HCT116 (cell line): ENCODE measurements at places on chromosomes 7 and 10. TPM values are rescaled to one million over a fixed set of nuclear protein-coding genes. Genes with fewer than 3 reads are reported as not detected.

Gene EEPD1
- total RNA-seq, result 4.2 TPM

Gene TAS2R41
- not detected for total RNA-seq

Gene ACTL6B
- total RNA-seq, result not detected

Gene C10orf95
- 2.1 TPM for total RNA-seq

Gene PCLO
- total RNA-seq, result 2.4 TPM

Gene ADAMTS14
- 13.2 TPM for total RNA-seq

Gene SLC26A3
- total RNA-seq, result 0.54 TPM

Gene AKR1C2
- 0.25 TPM for total RNA-seq

Gene FAM3C
- 322 TPM for total RNA-seq

Gene PTPN20
- total RNA-seq, result not detected

Gene JCAD
- 17.5 TPM for total RNA-seq

Gene KNDC1
- 3.6 TPM for total RNA-seq

Gene CALHM3
- total RNA-seq, result 0.49 TPM

Gene ZNF117
- total RNA-seq, result 2.5 TPM

Gene UCMA
- not detected for total RNA-seq

Gene HOGA1
- total RNA-seq, result 1.6 TPM
